Urinary bladder (tissue), 4 donors: ENCODE measurements at places on chromosomes 16 and 17.

- DNase-seq, result no peak
These were observed 103.0 kb downstream of the CYLD start for GRCh38 chr16:50844840-50845239.

DNA sequence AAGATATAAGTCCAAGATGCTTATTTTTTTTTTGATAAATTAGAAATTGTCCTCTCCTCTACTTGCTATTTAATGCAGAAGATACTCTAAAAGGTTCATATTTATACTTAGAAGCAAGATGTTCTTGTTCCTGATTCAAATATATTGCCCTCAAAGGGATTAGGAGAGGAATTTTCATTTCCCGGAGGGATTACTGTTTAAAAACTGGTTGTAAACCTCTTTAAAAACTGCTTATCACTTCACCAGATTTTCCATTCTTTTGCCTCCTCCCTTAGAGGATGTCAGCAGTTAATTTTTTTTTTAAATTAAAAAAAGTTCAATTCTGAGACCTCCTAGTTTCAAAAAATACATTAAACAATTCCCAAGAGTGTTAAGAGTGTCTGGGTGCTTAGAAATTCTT, 2.8 kb downstream of the TENT4B start:
- no peak for DNase-seq

DNA sequence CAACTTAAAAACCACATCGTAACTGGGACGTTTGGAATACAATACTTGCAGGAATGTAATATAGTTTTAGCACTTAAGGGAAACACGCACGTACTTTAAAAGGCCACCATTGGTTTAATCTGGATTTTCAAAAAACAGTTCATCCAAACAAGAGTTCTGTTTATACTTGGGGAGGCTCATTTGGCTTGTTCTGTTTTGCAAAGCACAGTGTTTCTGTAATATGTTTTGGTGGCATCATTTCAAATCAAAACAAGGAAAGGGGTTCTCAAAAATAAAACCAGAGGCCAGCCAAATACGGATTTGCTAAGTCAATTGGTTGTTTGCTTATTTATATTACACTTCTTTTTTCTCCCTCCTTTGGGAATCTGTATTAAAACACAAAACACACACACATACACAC, 656.1 kb upstream of the SOX9 start:
- no peak for DNase-seq

DNA sequence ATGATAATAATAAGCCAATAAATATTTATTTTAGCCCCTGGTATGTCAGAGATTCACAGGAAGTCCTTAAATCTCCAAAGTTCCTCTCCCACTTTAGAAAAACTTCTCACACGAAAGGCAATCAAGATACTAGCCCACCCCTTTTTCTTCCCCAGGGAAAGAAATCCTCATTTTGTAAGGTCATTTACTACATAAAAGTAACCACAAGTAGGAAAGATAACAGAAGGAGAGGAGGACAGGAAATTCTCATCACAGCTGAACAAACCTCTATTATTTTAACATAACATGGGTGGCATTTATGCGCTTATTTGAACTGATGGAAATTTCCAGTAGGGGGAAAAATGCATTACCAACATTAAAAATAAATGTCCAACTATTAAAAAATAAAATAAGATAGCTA, 3.4 kb downstream of the FAM222B start:
- no peak for DNase-seq

DNA sequence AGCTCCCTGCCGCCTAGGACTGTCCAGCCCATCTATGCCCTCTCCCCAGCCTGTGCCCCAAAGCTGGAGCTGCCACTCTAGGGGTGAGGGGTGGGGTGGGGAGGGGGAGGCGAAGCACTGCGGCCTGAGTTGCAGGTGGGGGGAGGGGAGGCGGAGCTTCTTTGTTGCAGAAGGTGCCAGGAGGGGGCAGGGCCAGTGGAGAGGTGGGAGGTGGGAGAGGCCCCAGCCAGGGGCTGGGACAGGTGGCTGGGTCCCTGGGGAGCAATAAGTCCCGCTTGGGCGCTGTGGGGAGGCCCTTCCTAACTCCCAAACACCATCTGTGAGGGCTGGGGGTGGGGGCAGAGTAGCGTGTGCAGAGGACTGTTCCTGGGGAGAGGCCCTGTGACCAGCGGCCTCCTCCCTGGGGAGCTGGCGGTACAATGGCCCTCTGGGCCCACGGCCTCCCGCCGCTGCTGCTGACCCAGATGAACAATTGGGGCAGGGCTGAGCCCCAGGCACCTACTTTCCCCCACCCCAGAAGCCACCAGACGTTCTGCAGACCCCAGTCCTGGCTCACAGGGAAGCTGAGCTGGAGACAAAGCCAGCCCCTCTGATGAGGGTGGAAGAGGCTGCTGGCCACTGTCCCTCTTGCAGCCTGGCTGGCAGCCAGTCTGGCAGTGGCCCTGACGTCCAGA, 2.2 kb upstream of the NTN3 start:
- no peak for DNase-seq

DNA sequence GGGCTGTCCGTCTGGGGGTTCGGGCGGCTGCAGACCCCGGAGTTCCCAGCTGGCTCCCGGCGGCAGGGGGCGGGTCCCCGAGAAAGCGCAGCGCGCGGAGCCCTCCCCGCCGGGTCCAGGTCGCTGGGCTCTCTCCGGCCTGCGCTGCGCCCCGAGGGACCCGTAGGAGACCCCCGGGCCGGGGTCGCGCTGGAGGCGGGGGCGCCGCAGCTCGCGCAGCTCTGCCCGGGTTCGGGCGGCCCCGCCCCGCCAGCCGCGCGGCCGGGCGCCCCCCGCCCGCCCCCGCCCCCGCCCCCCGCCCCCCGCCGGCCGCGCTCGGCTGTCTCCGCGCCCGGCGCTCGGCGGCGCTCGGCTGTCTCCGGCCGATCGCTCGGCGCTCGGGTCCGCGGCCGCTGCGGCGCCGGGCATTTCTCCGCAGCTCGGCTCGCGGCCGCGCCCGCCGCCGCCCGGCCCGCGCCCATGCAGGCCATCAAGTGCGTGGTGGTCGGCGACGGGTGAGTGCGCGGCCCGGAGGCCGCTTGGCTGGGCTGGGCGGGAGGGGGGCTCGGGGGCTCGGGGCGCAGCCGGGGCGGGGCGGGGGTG, at the start of gene RAC3:
Gene RAC3 (plus strand): TSS at position 376 of the 582 bp plus-strand sequence. CDS start 84 bp downstream, at position 460.
- DNase-seq, result no peak

DNA sequence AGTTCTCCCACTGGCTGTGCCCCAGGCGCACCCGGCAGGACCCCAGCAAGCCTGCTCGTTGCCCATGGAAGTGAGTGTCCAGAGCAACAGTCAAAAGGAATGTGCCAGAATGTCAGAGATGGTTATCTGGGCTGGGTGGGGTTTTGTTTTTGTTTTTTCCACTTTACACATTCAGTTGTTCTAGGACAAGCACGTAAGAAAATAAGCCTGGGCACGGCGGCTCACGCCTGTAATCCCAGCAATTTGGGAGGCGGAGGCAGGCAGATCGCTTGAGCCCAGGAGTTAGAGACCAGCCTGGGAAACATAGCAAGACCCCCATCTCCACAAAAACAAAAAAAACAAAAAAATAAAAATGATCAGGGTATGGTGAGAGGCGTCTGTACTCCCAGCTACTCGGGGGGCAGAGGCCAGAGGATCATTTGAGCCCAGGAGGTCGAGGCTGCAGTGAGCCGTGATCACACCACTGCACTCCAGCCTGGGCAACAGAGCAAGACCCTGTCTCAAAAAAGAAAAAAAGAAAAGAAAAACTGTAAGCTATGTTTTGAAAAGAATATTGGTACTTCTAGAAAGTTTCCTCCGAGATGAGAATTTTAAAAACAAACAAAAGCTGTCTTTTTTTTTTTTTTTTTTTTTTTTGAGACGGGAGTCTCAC, 8.3 kb downstream of the NDUFAF8 start:
- no peak for DNase-seq

GRCh38 chr17:65143889-65144604, 6.9 kb downstream of the RGS9 start:
- no peak for DNase-seq
